ENCODE measurements at places on chromosomes 5 and 9.

DNA sequence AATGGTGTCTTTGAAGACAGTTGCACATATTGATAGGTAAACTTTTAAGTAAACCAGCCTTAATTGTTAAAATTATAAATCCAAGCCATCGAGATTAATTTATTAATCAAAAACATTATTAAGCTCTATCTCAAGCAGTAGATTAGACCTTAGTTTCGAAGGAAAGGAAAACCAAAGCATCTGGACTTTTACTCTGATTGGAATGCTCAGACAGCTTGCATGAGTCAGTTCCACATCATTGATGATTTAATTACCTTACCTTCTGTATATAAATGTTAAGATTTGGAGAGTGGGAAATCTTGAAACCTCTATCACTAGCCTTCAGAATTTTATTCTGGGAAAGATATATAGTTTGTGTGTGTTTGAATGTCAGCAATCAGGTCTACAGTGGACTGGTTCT is 23.9 kb downstream of the DCP2 start:
- no peak for DNase-seq

GRCh38 chr9:131708226-131709002 is 31.5 kb downstream of the RAPGEF1 start:
- DNase-seq = no peak

DNA sequence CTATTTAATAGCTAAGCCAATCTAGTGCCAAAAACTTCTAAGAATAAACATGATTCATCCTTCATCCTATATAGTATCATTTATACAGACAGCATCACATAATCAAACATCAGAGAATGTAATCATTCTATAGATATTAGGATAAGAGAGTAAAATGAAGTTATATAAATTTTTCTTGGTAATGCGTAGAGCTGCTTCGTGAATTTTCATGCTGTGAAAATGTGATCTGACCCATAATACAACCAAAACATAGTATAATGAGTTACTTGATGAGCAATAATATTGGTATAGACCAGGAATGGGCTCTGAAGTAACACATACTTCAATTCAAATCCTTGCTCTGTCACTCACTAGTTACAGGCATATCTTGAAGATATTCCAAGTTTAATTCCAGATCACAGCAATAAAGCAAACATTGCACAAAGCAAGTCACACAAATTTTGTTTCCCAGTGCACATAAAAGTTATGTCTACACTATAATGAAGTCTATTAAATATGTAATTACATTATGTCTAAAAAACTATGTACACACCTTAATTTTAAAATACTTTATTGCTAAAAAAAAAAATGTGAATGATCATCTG is 23.9 kb downstream of the NR2F1-AS1 start:
- DNase-seq = no peak

DNA sequence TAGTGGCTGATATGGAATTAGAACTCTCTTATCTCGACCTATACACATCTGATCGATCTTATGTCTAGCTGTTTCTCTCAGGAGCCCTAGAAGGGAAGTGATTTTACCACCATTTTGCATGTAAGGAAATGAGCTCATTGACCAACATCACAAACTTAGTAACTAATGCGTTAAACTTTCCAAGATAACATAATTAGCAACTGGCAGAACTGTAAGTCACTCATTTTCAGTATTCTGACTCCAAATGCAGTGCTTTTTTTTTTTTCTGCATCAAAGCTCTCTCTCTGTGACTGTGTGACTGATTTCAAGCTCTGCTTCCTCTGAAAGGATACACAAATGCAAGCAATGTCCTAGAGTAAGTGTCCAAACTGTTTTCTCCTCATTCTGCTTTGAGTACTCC is 68.1 kb upstream of the FBXL7 start:
- DNase-seq = no peak

DNA sequence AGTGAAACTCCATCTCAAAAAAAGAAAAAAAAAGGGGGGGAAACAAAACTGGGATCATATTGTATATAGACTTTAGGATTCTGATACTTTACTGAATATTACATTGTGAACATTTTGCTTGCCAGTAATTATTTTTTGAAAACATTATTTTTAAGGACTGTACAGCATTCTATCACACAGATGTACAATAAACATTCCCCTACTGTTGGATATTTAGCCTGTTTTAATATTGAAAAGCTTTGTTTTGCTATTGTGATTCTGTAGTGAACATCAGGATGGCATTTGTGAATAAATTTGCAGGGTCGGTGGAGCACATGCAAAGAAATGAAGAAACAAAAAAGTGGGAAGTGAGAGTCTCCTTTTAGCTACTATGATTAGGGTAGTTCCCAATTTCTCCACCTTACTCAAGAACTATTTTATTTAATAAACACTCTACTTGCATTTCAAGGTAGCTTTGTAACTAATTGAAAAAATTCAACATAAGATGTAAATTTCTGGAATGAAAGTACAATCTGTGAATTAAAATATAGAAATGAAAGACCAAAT is 18.7 kb downstream of the RASGRF2 start:
- no peak for DNase-seq

GRCh38 chr9:77910194-77910621 is 121.4 kb downstream of the GNAQ start:
- no peak for DNase-seq

GRCh38 chr5:126568206-126568755 is 26.7 kb downstream of the ALDH7A1 start:
- DNase-seq = no peak

DNA sequence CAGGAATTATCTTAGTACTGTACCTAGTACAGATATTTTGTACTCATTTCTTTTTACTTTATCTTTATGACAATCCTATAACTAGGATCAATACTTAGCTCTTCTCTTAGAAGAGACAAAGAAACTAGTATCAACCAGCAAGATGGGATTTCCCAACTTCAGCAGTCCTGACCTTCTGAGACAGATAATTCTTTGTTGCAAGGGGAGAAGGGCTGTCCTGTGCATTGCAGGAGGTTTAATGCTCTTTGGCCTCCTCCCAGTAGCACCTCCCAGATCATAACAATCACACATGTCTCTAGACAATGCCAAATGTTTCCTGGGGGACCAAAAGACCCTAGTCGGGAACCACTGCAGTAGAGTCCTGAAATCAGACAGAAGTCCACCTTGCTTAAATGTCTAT is 424.3 kb upstream of the DMAC1 start:
- DNase-seq = no peak

- DNase-seq = no peak
These were observed 148.3 kb downstream of the ENC1 start for GRCh38 chr5:74492230-74492629.

- no peak for DNase-seq
These were observed 275.4 kb upstream of the RGMB start for GRCh38 chr5:98498028-98498427.

GRCh38 chr5:11909471-11909870 is 5.2 kb upstream of the CTNND2 start:
- DNase-seq = no peak

DNA sequence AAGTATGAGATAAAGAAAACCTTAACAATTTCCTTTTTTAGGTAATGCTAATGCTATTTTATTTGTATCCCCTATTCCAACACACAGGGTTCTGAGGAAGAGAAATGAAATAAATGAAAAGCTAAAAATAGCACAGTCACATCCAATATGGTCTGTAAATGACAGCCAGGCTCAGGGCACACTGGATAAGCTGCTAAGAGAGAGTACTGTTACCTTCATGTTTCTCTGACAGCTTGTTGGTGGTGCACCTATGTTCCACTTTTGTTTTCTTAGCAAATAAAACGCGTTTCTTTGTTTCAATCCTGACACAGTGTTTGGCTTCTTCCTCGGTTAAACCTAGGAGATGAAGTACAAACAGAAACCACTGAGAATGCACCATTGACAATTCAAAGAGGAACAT is 41.3 kb downstream of the C6 start:
- DNase-seq = no peak

GRCh38 chr5:57382655-57383054 is 100.0 kb downstream of the ACTBL2 start:
- no peak for DNase-seq
